Activated CD4-positive, CD25-positive, alpha-beta regulatory T cell (primary cell): ENCODE measurements at places on chromosomes 16 and 17.

DNA sequence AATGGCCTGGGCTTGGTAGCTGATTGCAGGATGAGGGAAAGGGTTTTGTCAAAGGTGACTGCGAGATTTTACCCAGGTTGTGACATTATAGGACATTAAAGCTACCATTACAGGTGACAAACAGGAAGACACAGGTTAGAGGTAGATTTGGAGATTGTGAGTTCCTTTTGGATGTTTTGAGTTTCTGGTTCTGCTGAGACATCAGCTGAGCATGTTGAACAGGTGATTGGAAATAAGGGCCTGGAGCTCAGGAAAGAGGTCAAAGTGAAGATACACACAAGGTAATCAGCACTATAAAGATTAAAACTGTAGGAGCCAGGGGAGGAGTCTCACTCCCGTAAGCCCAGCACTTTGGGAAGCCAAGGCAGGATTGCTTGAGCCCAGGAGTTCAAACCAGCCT lies 6.0 kb downstream of the GSDMA start:
- DNase-seq, result no peak

DNA sequence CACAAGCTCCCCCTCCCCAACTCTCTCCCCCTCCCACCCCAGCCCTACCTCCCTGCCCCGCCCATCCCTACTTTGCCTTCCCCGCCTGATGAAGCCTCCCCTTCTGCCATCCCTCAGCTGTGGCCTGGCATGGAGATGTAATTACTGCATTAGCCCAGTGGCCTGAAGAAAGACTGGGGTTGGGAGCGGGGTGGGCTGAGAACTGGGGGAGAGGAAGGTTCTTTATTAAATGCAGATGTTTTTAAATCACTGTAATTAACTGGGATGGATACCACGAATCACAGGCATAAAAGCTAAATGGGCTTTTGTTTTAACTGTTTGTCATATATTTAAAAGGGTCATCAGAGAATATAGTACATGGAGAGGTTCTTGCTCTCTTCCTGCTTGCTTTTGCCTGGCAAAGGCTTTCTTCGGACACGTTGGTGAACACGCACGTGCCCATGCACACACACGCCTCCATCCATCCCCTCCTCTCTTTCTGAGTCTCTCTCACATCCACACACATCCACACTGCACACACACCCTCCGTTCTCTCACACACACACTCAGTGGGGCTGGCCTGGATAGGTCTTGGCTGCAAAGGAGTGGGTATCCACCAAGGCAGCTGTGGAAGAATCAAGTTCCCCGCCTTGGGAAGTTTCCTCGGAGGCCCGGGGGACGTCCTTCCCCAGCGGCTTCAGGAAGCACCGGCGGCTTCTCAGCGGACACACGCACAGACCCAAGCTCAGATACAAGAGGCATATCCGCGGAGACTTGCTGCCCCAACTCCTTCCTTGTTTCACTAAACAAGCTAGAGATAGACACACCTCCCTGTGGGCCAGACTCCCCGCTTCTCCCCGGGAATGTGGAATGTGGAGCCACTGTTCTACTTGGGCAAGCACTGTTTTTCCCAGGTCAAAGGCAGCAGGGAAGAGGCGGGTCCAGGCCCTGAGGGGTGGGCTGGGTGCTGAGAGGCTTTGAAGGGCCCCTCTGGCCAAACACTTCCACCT lies 27.4 kb upstream of the TNRC6C start:
- DNase-seq, result no peak

DNA sequence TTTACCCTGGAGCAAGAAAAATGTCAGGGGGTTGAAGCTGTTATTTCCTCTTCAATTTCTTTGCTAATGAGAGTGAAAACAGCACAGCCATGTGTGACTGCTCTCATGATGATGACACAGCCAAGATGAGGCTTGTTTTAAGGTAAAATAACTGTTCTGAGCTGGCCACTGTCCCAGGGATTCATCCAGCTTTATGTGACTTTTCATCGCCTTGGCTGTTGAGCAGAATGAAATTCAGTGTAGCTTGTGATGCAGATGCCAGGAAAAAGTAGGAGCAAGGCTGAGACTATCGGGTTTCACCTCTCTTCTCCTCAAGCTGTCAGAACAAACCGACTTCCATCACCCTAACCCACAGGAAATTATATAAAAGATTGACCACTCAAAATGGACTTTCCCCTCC lies 361.8 kb upstream of the CDH5 start:
- DNase-seq, result no peak

DNA sequence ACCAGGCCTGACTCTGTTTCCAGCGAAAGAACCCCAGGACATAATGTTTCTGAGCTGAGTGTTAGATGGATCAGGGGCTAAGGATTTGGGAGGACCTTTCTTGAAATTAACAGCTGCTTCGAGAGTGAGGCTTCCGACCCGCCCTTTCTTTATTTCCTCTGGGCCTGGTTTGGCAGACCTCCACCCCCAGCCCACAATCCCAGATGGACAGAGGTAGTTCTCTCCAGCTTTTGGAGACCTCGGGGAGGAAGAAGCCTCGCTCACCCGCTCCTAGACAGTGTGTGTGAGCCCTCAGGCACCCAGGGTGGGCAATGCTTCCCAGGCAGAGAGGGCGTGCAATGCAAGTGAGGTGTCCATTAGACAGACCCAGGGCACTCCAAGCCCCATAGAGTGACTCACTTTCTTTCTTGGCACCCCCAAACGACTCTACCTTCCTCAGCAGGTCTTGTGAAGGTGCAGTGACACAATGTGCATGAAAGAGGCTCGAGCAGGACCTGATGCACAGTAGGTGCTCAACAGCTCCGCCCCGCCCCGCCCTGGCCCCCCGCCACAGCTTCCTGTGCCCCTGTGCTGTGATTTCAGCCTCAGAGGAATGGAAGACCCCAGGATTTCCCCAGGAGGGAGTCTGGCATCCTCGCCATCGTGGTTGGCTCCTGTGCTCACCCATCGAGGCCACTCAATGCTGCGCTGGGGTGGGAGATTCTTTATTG lies 50.7 kb upstream of the TOB1 start:
- DNase-seq, result no peak

DNA sequence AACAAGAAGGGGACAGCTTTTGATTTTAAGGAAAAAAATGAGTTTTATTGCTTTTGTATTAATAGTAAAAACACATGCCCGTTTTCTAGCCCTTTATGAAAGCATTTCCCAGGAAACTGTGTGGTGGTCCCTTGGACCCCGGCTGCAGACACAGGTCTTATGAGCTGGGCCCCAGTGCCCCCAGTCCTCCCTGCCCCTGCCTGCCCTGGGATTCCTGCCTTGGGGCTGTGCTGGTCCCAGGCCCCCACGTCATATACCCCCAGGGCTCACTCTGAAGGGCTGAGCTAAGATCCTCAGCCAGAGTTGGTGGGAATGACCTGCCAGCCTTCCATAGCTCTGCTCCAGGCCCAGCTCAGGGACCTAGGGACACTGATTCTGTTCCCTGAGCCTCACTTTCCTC lies 30.8 kb downstream of the GINS2 start:
- DNase-seq, result no peak

DNA sequence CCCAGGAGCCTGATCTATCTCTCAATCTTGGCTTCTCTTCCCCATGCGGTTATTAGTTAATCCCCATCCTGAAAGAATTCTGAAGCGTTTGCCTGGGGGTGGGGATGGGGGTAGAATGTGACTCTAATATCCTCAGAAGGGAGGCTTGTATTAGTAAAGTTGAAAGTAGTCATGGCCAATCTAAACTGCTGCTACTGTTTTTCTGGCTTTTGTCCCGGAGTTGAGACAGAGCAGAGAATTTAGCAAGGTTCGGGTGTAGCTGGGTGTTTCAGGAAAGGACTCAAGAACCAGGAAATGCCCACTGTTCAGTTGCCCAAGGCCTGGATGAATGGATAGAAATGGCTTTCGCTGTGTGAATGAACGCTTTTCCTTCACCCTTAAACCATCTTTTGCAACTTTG lies 17.6 kb upstream of the ITGAM start:
- no peak for DNase-seq

DNA sequence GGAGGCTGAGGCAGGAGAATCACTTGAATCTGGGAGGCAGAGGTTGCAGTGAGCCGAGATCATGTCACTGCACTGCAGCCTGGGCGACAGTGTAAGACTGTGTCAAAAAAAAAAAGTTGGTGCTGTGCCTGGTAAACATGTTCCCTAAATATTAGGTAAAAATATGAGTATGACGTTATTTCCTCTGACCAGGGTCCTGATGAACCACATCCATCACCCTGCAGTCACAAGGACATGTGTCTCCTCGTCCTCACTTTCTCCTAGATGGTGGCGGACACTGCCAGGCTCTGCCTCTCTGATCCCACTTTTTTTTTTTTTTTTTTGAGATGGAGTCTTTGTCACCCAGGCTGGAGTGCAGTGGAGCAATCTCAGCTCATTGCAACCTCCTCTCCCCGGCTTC lies 28.7 kb downstream of the LGALS9 start:
- DNase-seq, result no peak
